Anterior cingulate cortex (tissue), 58 donors: ENCODE measurements at places on chromosomes 5 and 9.

DNA sequence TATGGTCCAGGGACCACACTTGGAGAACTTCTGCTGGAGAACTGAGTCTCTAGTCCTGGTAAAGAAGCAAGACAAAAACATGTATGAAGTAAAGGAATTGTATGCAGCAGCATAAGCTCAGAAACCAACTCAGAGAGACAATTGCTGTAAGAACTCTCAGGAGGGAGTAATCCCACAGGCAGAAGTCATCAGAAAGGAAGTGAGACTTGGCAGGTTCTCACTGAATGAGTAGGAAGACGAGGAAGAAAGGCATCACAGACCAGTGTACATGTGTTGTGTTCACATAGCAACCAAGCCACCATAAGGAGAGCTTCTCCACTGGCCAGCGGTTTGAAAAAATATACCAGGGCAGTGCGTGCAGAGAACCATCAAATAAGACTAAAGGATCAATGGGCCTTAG is 57.9 kb upstream of the FST start:
- DNase-seq, result no peak

DNA sequence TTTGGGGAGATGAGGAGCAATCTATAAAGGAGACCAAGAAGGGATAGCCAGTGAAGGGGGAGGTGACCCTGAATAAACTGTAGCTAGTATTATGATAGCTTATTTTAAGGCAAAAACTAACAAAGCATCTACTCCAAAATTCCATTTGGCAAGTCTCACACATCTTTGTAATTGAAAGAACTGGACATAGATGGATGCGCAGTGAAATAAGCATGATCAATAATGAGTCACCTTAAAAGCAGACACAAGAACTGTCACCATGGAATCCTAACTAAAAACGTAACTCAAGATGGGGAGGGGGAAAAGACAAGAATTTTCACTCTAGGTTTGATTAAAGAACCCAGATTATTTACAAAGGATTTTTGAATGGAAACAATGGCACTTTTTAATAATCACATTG is 164.5 kb downstream of the MED27 start:
- no peak for DNase-seq

- DNase-seq, result no peak
Observed at GRCh38 chr5:149441986-149442385, 62.9 kb upstream of the IL17B start.

DNA sequence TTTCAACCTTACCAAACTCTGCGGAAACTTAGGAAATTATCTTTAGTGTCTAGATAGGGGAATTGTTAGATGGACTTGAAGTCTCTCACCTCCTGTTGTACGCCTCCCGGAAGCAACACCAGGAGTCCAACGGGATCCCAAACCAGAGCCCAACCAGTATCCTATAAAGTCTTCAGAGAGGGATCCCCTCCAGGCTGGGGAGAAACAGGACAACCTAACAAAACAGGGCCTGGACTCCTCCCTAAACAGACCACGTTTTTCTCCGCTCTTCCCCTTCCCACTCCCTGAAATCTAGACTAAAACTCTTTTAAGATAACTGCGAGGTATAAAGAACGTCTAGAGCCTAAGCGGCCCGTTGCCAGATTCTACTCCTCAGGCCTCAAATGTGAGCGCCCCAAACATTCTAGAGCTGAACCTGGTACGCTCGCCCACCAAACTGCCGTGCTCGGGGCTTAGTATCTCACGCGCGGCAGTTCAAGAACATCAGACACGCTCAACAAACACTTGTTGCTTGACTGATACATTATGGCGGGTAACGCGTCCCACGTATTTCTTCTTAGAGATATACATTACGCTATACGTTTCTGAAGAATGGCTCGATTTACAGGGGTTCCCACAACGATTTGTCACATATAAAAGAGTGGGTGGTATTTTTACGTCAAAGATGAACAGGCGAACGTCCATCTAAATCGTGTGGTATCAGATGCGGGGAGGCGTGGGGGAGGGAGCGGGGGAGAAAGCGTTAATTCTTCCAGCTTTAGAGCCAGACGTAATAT is 663 bp upstream of the SMIM27 start:
- DNase-seq, result no peak

DNA sequence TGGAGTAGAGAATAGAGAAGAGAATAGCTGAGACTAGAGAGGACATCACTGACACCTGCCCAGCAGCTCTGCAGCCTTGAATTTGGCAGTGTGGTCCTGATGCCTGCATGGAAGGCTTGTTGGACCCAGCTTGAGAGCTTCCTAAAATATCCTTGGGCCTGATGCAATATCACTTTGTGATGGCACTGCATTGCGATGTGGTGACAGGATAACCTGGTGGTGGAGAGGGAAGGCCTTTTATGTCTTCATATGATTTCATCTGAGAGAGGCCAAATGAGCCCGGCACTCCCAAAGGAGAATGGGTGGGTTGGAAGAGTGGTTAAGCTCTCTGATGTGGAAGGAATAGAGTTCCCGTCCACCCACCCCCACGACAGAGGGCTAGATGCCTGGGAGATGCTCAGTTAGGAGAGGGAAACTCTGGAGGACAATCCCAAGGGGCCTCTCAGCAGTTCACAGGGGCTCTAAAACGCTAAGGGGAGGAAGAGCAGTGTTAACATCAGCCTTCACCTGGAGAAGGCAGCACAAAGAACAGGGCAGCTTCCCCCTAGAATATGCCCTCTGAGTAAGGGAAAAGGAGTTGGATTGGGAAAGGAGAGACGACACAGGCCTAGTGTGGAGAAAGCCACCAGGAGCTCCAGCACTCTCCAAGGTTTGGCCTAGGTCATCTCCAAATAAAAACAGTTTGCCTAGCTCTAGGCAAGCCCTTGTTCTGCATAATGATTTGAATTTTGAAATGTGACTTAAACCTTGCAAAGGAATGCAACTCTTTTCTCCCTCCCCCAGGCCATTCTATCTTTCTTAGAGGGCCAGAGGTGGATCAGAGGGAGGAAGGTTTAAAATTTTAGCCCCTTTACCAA is 99.8 kb upstream of the SSBP2 start:
- no peak for DNase-seq

GRCh38 chr5:78958672-78959445 is 26.3 kb downstream of the ARSB start:
- DNase-seq, result no peak

- no peak for DNase-seq
Observed at GRCh38 chr5:164860896-164861295, 1355.5 kb downstream of the MAT2B start.

- no peak for DNase-seq
Observed at GRCh38 chr9:87587864-87588263, 90.2 kb downstream of the DAPK1 start.

- DNase-seq, result no peak
Observed at GRCh38 chr5:167658889-167659288, 632.6 kb upstream of the WWC1 start.

GRCh38 chr9:19127871-19128500 is 694 bp upstream of the PLIN2 start:
- DNase-seq, result no peak

GRCh38 chr5:167014401-167015056 is 1276.9 kb upstream of the WWC1 start:
- no peak for DNase-seq

- DNase-seq, result no peak
Observed at GRCh38 chr5:107155707-107156106, 515.0 kb downstream of the EFNA5 start.

GRCh38 chr5:158848634-158849033 is 251.1 kb downstream of the EBF1 start:
- DNase-seq, result no peak

- DNase-seq, result no peak
Observed at GRCh38 chr9:16385590-16385989, 484.9 kb downstream of the BNC2 start.

DNA sequence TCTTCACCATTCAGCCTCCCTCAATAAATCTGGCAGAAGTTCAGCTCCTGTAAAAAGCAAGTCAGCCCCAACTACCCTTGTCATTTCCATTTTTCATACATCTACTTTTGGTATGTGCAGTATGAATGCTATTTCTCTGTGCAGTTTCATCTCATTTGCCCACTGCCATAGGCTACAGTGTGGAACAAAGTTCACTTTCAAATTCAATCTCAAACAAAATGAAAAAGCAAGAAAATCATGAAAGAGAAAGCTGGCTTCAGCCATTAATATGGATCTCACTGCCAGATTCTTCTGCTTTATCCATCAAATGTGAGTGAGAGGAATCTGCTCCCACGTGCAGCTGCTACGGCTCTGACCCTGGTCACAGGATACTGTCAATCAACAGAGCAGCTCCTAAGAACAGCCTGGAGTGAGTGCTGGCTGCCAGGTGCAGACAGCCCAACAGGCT is 494.2 kb downstream of the ZNF608 start:
- DNase-seq, result no peak

GRCh38 chr5:80399526-80400239 is 8.2 kb upstream of the ZFYVE16 start:
- no peak for DNase-seq

GRCh38 chr5:134106991-134107701 is 7.3 kb upstream of the TCF7 start:
- DNase-seq, result no peak

DNA sequence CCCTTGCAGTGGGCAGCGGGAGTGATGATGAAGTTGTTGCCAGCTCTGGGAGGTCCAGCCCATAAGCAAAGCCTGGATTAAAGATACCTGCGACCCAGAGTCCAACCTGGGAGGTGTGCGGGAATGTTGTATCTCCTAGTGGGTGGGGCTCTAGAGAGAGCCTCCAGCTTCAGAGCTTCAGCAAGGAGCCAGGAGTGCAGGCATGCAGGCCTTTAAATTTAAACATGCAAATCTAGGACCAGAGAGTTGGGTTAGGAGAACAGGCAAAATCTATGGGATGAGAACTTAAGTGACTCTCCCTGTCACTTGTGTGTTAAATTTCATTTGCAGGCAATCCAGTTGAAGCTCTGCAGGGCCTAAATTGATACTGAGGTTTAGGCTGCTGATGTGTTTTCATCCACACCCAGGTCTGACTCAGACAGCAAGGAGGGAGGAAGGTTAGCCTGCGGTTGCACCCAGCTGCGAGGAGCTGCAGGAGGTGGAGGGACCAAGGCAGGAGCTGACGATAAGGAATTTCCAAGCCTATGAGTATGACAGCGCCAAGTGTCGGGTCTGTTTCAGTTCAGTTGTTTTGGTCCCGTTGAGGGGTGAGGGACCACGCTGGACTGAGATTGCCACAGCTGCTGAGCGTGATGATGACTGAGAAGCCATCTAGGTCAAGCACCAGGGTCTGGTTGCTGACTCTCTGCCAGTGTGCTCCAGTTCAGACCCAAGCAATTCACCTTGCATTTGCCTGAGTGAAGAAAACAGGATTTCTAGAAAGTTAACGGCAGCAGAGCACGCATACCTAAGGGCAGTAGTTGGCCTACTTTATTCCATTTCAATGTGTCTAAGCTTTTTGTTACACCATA is 243.0 kb downstream of the ICE1 start:
- DNase-seq, result no peak

GRCh38 chr5:88058625-88059024 is 210.0 kb downstream of the TMEM161B start:
- DNase-seq, result no peak

DNA sequence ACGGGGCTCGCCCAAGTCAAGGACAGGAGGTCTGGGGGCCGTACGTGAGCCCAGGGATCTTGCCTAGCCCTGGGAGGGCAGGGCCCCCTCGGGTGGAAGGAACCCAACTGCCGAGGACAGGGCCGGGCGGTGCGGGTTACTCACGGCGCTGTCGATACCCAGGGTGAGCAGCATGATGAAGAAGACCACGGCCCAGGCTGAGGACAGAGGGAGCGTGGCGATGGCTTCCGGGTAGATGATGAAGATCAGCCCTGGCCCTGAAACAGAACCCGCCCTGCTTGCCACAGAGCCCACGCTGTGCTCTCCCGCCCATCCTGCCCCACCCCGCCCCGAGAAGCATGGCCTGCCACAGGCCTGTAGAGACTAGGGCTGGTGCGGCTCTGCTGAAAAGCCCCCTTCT is 34.1 kb downstream of the SLC6A3 start:
- no peak for DNase-seq

GRCh38 chr9:127336086-127336485 is 60.9 kb upstream of the SLC2A8 start:
- DNase-seq, result no peak

DNA sequence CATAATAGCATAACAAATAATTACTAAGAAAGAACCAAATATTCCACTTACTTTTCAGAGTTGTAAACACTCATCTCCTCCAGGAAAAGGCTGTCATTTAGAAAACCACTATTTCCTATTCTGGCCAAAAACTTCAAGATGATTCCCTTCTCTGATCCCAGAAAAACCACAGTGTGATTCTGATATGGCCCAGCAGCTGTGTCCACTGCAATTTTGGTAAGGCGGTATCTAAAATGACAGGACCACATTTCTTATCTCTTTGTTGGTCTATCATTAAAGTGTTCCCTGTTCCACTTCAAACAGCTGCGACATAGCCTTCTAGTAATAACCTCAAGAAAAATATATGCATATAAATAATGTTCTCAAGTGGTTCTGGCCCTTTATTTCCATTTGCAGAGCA is 96.1 kb downstream of the SEMA6A start:
- no peak for DNase-seq

DNA sequence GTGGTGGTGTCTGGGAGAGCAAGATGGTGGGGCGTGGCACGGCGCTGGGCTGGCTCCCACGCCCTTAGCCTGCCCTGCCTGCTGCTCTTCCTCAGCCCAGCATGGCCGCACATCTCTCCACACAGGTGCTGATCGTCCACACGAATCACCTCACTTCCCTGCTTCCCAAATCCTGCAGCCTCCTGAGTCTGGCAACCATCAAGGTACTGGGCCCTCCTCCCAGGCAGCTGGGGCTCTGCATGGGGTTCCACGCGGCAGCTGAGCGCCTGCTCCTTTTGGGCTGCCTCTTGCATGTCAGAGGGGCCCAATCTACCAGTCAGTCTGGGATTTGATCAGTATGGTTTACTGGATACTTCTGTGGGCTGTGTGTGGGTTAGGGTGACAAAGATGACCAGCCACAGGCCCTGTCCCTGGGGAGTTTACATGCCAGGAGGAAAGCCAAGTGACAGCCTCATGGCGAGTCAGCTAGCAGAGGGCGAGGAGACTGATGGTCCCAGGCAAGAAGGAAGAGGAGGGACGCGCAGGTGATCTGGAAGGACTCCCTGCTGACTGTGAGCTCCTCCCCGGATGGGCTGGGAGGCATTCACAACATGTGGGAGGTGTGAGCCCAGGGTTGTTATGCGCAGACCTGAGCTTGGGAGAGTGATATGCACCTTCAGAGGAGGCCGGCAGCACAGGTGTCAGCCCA is 6.0 kb downstream of the LRSAM1 start:
- DNase-seq, result no peak

- no peak for DNase-seq
Observed at GRCh38 chr5:31845361-31845760, 206.4 kb downstream of the PDZD2 start.

- no peak for DNase-seq
Observed at GRCh38 chr5:95684361-95684760, 1.6 kb upstream of the SPATA9 start.

DNA sequence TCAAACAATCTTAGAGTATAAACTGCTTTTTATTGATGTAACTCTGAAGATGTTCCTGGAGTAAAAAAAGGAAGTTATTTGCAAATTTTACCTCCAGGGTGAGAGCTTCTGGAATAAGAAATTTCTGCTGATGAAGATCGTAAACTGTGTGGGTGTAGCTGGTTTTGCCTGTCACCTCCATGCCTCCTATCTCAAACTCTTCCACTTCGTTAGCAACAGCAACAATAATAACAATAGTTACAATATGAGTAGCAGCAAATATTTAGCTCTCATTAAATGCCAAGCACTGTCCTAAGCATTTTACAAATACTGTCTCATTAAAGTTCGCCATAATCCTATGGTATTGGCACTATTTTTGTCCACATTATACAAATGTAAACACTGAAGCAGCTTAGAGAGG is 57.9 kb downstream of the GCNT1 start:
- DNase-seq, result no peak
